Uterine smooth muscle cell (primary cell): ENCODE measurements at places on chromosomes 4 and X. TPM values are rescaled to one million over a fixed set of nuclear protein-coding genes. Genes with fewer than 3 reads are reported as not detected.

The EVC gene
- total RNA-seq = 37.2 and 59.4 TPM in 2 replicates

The RRH gene
- total RNA-seq = 0.22 TPM in 1 of 2 replicates, not detected in the other

The CDK16 gene
- total RNA-seq = 88.1 and 124 TPM in 2 replicates

The AWAT2 gene
- not detected in 2 replicates for total RNA-seq

The SPARCL1 gene
- 0.22 and 2.1 TPM in 2 replicates for total RNA-seq

The SHROOM3 gene
- 2.2 and 4.2 TPM in 2 replicates for total RNA-seq

The SPANXC gene
- total RNA-seq = not detected in 2 replicates
